ENCODE measurements at places on chromosomes 3 and 15.
A peak's percentile ranks its signal among the peaks of the same experiment; 100 is the strongest.

- DNase-seq, result no peak
Measured at GRCh38 chr15:48855501-48856440, 22.2 kb upstream of the EID1 start.

GRCh38 chr3:31634476-31634875, 101.8 kb downstream of the STT3B start:
- peak; percentile 86 for DNase-seq

DNA sequence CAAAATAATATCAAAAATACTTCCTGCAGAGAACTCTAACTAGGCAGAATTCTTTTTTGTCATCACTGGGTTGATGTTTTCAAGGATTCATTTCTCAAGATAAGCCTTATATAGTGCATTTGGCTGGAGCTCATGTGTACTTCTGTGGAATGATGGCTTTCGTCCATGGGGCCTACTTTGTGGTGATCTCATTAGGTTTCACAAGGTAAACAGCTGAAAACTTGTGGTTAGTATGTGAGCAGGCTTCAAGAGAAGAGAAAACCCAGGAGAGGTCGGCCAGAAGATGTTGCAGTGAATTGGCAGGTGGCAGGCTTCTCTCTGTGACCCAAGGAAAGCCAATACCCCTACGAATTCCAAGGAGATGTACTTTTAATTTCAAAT, 121.4 kb upstream of the PHLDB2 start:
- DNase-seq, result peak; percentile 24

DNA sequence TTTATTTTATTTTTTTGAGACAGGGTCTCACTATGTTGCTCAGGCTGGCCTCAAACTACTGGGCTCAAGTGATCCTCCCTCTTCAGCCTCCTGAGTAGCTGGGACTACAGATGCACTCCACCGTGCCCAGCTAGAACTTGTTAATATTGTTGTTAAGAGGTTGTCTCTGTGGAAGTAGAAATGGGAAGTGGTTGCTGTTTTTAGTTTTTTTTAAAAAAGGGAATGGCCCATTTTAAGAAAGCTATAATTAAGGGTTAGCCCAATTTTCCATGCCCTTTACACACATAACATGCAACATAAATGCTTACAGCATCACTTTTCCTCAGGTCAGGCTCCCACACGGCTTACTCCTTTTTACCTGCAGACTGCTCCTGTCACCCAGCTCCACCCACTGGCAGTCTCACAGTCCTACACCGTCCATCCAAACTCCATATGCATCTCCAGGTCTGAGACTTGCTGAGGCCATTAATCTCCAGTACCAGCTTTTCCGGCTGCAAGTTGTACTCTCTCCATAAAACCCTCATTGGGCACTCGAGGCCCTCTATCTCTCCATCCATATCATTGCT, 19.8 kb downstream of the MORC1 start:
- no peak for DNase-seq

DNA sequence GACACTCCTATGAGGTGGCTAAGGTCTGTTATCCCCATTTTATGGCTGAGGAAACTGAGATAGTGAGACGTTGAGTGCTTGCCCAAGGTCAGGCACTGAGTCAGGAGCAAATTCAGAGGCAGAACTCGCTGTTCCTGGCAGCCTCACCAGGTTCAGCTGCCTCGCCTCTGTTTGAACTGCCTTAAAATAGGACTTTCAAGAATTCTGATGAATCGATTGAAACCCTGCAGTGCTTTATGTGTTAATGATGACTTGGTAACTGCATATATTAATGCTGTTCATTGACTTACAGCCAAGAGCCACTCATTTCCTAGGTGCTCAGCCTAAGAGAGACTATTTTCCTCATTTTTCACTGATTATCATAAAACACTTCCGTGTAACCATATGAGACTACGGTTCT, 79.5 kb upstream of the BHLHE40 start:
- DNase-seq, result no peak

- DNase-seq, result no peak
Measured at GRCh38 chr3:52291508-52292181, 4.0 kb downstream of the GLYCTK start.

DNA sequence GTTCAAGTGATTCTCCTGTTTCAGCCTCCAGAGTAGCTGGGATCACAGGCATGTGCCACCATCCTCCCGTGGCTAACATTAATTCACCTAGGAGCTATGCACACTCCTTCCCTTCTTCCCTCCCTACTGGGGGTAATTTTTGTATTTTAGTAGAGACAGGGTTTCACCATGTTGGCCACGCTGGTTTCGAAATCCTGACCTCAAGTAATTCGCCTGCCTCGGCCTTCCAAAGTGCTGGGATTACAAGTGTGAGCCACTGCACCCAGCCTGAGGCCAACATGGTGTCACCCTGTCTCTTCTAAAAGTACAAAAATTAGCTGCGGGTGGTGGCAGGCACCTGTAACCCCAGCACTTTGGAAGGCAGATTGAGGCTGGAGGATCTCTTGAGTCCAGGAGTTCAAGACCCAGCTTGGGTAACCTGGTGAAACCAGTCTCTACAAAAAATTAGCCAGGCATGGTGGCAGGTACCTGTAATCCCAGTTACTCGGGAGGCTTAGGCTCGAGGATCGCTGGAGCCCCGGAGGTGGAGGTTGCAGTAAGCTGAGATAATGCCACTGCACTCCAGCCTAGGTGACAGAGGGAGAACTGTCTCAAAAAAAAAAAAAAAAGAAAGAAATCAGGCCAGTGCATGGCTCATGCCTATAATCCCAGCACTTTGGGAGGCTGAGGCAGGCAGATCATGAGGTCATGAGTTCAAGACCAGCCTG, 6.1 kb downstream of the RNU5B-1 start:
- DNase-seq, result no peak

DNA sequence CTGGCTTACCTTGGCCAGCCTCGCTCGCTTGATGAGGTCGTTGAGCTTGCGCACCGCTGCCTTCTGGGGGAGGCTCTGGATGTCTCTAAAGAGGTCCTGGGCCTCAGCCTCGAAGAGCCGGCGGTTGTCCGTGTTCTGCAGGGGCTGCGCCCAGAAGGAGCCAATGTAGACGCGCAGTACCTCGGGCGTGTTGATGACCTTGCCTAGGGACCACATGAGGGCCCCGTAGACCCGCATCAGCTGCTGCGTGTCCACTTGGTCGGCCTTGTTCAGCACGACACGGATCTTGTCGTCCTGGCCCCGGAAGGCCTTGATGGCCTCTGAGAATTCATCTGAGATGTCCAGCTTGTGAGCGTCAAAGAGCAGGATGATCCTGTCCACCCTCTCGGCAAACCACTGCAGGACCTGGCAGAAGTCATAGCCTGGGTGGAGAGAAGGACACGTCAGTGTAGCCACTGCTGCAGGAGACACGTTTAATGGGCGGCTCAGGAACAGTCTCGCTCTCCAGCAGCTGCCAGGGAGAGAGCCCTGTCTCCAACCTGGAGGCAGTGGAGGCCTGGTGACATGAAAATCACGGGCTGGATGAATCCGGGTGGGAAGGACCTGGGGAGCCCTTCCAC, 25.5 kb upstream of the SPTBN5 start:
- no peak for DNase-seq

DNA sequence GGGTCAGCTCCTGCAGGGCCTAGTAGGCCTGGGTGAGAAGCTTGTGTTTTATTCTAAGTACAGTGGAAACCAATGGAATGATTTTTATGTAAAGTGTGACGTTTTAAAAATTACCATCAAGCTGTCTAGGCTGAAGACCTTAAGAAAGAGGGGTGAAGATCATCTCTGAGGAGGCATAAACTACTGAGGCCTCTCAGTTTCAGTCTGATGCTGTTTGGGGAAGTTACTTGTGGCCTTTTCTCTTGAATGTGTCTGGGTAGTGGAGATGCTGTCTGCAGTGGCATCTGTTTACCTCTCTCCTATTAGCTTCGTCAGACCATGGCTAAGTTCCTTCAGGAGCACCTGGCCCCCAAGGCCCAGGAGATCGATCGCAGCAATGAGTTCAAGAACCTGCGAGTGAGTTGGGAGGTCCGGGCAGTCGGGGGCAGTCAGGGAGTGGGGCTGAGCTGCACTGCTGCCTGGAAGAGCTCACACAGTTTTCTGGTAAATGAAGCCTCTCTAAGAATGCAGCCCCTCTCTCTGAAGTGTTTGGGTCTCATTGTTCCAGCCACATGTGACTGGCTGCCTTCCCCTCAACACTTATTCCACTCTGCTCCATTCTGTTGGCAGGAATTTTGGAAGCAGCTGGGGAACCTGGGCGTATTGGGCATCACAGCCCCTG, 1.9 kb downstream of the IVD start:
- DNase-seq, result no peak

- DNase-seq, result no peak
Measured at GRCh38 chr3:72163809-72164634, 379.1 kb upstream of the PROK2 start.
